ENCODE measurements at places on chromosomes 12 and 14. TPM values are rescaled to one million over a fixed set of nuclear protein-coding genes. Genes with fewer than 3 reads are reported as not detected.

DNA sequence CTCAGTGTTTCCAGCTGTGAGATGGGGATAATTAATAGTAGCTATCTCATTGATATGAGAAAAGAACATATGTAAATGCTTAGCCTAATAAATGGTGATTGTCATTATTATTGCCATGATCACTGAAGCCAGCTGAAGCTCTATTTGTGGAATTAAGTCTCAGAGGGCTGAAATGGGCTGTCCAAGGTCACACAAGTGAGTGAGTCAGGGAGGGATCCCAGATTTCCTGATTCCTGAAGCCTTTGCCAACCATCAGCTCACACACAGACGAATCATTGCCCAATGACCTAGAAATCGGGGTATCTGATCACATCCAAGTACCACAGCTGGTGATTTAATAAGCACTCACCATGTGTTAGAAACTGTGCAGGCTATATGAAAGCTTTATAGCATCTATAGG is 21.6 kb upstream of the TMEM229B start:
- no peak for DNase-seq

DNA sequence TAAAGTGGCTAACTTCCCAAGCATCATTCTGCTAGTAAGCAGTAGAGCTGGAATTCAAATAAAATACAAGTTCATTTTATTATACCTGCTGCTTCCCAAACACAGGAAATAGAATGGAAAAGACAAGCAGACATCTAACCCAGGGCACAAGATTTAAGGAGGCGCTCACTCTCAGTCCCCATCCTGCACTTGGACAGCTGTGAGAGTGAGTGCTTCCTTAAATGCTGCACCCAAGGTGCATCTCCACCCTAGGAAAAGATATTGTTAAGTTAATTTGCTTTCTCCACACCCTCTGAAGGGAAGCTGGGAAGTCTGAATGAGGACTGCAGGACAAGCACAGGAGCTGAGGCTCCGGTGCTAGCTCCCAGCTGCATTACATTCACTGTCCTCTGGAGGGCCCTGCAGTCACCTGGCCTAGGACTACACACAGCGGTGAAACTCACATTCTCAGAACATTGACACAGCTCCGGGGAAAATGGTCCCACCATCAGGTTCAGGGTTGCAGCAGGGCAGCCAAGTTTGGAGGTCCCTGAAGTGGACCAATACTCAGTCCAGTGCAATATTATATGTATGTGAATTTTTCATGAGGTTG is 14.2 kb downstream of the HEBP1 start:
- DNase-seq = no peak

- no peak for DNase-seq
Measured at GRCh38 chr12:101957252-101957959, 80.0 kb downstream of the DRAM1 start.

- DNase-seq = no peak
Measured at GRCh38 chr14:103016071-103016470, 41.3 kb downstream of the CDC42BPB start.

GRCh38 chr12:128820723-128821432 is 2.9 kb downstream of the SLC15A4 start:
- no peak for DNase-seq

GRCh38 chr14:36233217-36233616 is 56.7 kb upstream of the PTCSC3 start:
- no peak for DNase-seq

DNA sequence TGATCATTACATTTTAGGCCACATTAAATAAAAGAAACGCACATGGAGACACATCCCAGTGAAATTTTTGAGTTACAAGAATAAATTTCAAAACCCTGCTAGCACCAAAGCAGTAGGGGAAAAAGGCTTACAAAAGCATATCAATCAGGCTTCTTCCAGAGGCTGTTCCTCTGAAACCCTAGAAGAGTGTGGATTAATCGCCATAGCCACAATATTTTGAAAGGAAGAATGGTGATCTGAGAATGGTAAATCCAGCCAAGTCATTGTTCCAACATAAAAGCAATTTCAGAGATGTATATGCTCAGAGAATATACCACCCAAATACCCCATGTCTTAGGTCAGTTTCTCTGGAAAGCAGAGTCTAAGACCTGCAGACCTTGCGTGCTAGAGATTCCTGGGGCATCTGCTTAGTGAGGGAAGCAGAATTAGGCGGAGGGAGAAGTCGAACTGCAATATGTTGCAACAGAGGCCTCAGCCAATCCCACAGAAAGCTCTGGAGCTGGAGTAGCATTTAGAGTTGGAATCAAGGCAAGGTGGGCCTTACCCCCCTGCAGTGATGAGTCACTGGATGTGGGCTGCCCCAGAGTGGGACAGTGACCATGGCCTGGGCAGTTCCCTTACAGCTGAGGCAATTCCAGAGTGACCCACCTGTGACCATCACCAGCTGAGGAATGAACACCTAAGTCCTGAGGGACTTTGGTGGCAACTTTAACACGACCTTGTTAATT is 125.2 kb downstream of the NTF3 start:
- DNase-seq = no peak

- no peak for DNase-seq
Measured at GRCh38 chr12:128755566-128755965, 68.2 kb downstream of the SLC15A4 start.

- DNase-seq = no peak
Measured at GRCh38 chr12:93748672-93749383, 71.7 kb downstream of the CRADD start.

DNA sequence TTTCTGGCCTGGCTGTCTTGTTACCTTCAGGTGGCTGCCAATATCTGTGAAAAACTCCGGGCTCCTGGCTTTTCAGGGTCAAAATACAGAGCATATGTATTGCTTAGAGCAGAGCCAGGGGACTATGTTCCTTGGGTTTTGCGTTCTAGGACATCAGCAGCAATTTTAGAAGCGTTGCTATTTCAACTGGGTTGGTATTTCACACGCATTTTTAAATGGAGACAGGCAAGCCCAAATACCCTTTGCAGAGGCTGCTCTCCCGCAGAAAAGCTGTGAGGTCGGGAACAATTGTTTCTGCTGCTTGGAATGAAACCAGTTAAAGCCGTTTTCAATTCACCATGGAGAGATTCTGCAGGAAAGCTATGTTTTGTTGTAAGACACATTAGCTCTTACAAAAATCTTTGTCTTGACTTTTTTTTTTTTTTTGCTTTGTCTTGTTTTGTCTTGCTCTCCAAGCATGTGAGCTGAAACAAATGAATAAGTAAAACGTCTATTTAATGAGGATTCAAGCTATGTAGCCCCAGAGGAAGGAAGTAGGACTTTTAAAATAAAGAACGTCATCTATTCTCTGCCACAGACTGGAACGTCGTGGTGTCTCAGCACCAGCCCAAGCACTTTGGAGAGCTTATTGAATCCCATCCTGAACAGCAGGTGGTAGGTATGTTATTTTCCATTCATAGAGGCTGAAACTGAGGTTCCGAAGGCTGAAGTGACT is 181.0 kb upstream of the TBX3 start:
- DNase-seq = no peak

GRCh38 chr12:93460003-93460402 is 7.3 kb upstream of the MRPL42 start:
- DNase-seq = no peak

- DNase-seq = no peak
Measured at GRCh38 chr12:45186762-45187161, 29.1 kb upstream of the ANO6 start.

DNA sequence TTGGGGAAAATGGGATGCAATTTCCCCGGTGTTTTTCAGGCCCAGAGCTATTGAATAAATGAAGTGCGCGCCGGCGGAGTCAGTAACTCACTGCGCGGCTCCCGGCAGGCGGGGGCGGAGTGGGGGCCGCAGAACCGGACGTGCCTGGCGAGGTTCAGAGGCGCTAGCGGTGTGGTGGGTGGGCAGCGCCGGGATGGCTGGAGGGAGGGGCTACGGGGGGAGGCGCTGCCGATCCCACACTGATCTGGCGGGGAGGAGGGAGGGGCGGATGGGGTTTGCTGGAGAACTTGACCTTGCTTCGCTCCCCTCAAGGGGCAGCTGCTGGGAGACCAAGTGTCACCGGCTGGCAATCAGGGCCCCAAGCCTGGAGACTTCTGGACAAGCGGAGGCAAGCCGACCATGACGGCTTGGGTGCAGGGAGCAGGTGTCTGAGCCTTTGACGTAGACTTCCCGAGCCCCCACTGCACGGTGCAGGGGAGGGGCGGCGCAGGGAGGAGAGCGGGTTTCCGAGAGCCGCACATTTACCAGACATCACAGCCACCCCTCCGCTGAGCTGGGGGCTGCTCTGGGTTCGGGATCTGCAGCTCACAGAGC is 174.1 kb upstream of the RTL1 start:
- DNase-seq = no peak

GRCh38 chr12:133251732-133252131 is 16.1 kb upstream of the ANHX start:
- DNase-seq = no peak

- no peak for DNase-seq
Measured at GRCh38 chr12:89230376-89231315, 121.7 kb downstream of the DUSP6 start.

DNA sequence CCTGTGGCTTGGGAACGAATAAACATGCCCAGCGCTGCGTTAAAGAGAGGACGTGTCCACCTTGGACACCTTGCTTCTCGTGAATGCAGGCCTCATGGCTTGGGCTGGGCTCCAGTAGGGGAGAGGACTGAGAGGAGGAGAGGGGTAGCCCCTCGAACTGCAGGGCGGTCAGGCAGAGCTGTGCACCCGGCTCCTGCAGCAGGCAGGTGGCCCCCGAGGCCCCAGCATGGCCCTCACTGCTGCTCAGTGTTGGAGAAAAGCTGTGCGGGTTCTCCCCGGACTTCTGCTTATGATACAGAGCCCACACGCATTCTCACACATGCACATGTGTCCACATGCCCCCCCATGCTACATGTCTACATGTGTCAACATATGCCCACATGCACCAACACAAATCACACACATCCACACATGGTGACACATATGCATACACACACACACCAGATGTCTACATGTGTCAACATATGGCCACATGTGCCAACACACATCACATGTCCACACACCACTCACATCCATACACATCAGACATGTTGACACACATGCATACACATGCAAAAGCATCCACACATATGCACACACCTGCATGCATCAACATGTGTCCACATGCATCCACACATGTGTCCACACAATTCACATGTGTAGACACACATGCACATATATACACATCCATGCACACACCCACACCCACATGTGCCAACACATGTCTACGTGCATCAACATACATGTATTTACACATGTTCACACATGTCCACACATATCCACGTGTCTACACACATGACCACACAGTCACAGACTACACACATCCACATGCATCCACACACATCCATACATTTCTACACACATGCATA is 3.0 kb downstream of the ADGRD1 start:
- DNase-seq = no peak

DNA sequence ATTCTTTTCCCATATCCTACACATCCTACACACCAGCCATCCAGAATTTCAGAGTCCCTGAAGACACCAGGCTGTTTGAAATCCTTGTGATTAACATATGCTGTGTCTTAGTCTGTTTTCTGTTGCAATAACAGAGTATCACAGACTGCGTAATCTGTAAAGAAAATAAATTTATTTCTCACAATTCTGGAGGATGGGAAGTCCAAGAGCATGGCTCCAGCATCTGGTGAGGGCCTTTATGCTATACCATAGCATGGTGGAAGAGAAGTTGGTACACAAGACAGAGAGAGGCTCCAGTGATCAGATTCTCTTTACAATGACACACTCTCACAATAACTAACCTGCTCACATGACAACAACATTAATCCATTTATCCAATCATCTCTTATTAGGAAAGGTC is 4.1 kb downstream of the ART4 start:
- DNase-seq = no peak

GRCh38 chr12:46487567-46488131 is 115.1 kb upstream of the SLC38A2 start:
- DNase-seq = no peak

GRCh38 chr12:39287409-39287808 is 155.5 kb downstream of the KIF21A start:
- no peak for DNase-seq

GRCh38 chr12:91921555-91921954 is 224.1 kb downstream of the BTG1 start:
- no peak for DNase-seq

DNA sequence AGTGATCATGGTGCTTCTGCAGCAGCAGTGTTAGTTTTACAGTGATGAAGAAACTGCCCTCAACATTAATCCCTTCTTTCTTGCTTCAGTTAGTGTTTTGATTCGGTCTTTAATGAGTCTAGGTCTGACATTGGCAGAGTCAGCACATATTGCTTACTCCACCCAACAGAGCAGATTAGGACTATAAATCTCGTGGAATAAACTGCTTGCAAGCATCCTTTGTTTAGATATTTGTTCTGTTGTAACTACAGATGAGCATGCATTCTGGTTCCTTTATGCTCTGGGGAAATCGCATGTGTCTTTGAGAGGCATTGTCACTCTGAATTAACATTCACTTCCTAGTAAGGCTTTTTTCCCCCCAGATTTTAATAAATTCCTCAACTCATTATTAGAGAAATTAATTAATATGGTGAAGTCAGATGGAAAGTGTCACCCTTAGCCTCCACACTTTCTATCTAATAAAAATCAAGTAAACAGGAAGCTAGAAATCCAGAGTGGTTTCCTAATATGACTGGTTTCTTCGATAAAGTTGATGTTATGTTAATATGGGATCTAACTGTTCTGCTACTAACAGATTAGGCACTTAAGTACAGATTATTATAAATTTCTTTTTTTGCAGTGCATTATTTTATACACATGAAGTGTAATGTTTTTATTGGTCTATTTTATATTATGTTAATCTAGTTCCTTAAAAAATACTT is 86.2 kb upstream of the SSTR1 start:
- no peak for DNase-seq

- peak; percentile 28 for DNase-seq
Measured at GRCh38 chr12:56634242-56634836, 4.2 kb upstream of the BAZ2A start.

The A2ML1 gene
- total RNA-seq = not detected

The HOXC12 gene
- total RNA-seq = not detected

The ADAM20 gene
- total RNA-seq = 0.72 TPM

The PROX2 gene
- not detected for total RNA-seq

The DDIT3 gene
- 159 TPM for total RNA-seq

The BCL2L14 gene
- 6.8 TPM for total RNA-seq

The FZD10 gene
- not detected for total RNA-seq

The ITGB7 gene
- 297 TPM for total RNA-seq
